ENCODE measurements at places on chromosomes 7 and 10.

- peak; percentile 37 for DNase-seq
These were observed 332.1 kb downstream of the PTPRN2 start for GRCh38 chr7:158255558-158255957.

DNA sequence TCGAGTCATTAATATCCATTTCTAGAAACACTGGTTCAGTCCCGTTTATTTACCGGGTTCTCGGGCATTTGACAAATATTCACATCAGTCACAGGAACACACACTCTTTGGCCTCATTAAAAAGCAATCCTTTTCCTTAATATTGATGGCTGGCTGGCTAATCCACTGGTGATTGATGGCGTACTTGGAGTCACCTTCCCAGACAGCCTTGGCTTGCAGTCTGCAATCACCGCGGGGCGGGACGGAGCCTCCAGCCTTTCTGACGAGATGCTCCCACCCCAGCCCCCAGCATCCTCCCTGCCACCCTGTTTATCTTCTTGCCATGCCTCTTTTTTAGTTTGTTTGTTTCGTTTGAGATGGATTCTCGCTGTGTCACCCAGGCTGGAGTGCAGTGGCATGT lies 36.6 kb downstream of the SRRM3 start:
- DNase-seq = no peak

DNA sequence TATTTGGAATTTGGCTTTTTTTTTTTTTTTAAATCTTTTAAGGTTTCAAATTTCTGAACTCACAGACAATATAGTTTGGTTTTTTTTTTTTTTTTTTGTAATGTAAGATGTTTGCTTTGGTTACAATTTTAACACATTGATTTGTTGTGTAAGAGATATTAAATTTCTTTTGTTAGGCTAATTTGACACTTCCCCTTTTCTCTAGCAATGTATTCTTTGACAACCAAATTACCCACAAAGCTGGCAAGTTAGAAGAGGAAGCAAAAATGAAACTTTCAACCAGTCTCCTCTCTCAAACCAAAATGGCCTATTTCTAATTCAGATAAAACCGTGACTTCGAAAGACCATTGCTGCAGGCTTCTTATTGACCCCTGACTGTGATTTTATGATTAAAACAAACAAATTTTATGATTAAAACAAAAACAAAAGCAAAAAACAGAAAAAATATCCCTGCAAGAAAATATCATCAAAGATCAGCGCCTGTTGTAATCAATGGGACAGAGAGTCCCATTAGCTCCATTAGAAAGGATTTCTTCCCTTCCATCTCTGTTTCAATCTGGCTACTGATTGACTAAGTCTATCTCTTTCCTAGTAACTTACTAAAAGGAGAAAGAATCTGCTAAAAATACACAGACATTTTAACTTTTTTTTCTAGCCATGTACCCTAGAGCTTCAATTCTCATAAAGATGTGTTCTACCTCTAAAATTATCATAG lies 489.2 kb downstream of the MDFIC start:
- no peak for DNase-seq

GRCh38 chr7:2171855-2172254 lies 60.9 kb downstream of the MAD1L1 start:
- no peak for DNase-seq

DNA sequence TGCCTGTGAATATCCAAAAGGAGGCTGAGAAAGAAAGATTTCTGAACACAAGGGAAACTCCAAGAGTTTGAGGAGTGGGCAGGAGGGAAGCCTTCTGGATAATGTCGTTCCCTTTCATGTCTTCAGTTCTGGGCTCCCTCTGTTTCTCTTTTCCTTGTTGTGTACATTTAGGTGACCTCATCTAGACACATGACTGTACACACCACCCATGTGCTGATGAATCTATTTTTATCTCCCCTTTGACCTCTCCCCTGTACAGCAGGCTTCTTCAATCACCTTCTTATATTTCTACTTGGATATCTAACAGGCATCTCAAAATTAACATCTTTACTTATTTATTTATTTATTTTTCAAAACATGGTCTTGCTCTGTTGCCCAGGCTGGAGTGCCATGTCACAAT lies 363.1 kb downstream of the GATA3 start:
- no peak for DNase-seq

DNA sequence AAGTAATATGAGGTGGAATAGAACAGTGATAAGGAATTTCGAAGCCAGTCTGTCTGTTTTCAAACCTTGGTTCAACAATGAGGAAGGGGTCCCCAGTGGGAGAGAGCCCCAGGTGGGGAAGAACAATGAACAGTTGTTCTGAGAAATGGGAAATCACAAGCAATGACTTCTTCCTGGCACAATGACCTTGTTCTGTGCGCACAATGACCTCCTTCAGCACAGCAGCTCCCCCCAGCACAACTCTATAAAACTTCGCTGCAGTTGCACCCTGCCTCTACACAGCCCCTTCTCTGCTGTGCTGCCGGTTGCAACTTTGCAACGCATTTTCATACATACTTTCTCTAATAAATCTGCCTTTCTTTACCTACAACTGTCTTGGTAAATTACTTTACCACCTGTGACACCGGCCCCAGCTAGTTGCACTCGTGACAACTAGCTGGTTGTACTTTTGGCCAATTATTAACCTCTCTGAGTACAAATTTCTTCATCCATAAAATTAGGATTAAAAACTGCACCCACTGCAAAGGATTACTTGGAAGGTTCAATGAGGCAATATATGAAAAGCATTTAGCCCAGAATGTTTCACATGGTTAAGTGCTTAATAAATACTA lies 40.5 kb downstream of the ASB4 start:
- no peak for DNase-seq

Data from activated effector memory CD4-positive, alpha-beta T cell treated with anti-CD3 and anti-CD28 coated beads, Interleukin-2, amount 50 U/mL, for 16 hours (primary cell).